Fibroblast of skin of right quadriceps (primary cell): ENCODE measurements at places on chromosomes 3 and 15.

GRCh38 chr3:164351131-164351530 is 727.2 kb downstream of the SI start:
- peak; percentile 21 for DNase-seq

DNA sequence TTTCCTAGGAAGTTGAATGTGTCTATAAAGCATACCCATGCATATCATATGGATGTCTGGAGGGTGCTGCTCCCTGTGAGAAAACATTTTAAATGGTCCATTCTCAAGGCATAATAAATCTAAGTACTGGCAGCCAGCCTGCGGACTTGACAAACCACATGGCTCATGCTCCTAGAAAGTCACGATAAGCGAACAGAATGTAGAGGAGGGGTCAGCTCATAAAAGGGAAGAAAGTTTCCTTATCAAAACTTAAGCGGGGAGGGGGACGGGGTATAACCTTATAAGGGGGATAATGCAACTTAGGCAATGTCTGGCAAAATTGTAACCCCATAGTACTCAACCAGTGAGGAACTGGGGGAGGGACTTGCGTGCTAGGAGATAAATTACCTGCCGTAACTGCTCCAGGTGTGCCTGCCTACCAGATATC is 159.8 kb upstream of the LMCD1 start:
- peak; percentile 66 for DNase-seq

- DNase-seq: peak; percentile 22
These were observed 422.2 kb downstream of the TBC1D5 start for GRCh38 chr3:17320266-17320665.

- no peak for DNase-seq
These were observed 518.7 kb upstream of the SUCLG2 start for GRCh38 chr3:68173012-68173634.

DNA sequence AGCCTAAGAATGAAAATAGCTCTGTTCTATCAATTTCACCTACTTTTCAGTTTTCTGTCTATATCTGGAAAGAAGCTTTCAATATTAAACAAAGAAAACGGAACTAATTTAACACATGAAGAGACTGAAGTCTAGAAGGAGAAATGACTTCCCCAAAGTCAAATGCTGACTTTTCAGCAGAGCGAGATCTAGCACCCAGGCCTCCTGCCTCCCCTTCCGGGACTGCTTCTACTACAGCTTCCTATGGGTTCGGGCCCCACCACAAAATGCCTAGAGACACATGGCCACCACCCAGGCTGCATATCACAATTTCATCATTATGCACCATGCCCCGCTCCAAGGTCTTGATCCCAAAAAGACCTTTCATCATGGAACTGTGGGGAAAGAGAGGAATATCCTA is 104.5 kb downstream of the SST start:
- DNase-seq: no peak

DNA sequence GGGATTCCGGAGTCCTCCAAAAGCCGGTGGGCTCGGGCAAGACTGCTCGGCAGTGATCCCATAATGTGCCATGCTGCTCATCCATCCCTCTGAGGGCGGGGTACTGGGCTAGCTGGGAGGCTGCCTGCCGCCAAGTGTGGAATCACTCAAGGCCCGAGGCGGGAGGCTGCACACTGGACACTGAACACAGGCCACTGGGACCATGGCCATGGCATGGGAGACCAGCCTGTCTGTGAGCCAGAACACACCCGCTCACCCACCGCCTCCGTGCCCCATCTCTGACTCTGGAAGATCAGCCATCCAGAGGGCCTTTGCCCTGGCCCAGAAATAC is 1.4 kb downstream of the C3orf22 start:
- no peak for DNase-seq

DNA sequence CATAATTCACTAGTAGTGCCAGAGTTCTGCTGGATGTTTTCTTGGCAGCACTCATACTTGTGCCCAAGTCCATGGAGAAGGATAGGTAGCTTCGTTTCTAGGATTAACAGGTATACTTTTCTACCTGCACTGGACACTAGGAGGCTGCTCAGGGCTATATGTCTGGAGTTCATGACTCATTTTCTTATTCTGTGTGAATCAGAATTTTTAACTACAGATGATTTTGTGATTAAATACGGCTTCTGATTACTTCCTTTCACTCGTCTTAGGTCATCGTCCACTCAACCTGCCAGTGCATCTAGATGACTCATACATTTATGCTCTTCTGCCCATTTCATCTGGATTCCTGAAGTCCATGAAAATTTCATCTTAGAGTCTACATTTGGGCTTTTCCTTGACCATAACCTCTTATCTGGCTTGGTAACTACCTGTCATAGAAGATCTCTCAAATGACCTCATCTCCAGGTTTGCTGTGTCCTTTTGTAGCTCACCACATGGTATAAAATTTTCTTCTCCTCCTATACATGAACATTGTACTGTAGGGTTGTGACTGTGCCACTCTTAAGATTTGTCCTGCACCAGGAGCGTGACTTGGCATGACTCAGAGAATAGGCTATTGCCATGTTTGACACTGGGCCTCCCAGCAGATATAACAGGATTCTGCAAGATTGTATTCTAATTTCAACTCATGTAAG is 66.7 kb upstream of the GCSAM start:
- DNase-seq: no peak

DNA sequence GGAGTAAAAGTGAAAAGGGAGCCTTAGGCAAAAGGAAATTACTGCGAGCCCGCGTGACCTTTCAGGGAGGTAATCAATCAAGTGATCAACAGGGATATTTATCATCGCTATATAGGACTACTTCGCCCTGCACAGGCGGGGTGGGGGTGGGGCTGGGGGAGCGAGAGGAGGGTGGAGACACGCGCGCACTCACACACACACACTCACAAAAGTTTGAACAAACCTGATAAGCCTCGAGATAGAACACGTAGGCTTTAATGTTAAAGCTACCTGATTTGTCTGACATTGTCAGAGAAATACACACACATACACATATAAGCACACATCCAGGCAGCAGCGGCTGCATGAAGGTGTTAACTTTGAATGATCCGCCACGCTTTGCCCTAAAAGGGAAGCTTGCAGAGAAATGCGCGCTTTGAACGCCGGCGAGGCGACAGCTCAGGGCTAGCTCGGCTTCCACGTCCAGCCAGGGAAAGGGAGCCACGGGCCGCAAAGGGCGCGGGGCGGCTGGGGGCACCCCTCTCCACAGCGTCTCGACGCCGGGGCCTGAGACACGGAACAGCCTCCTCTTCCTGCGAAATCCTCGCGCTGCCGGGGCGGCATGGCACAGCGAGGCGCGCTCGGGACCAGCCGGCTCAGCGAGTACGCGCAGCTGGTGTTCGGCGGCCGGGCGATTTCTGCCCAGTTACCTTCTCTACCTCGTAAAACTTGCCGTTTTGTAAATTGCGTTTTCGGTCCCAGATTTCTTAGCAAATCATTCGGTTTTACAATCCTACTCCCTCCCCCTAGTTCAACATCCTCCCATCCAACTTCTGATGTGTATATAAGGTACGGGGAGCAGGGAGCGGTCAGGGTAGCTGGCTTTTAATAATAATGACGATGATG is 4.8 kb upstream of the MECOM start:
- no peak for DNase-seq

GRCh38 chr3:42707620-42708355 is 5.2 kb upstream of the HHATL start:
- no peak for DNase-seq

DNA sequence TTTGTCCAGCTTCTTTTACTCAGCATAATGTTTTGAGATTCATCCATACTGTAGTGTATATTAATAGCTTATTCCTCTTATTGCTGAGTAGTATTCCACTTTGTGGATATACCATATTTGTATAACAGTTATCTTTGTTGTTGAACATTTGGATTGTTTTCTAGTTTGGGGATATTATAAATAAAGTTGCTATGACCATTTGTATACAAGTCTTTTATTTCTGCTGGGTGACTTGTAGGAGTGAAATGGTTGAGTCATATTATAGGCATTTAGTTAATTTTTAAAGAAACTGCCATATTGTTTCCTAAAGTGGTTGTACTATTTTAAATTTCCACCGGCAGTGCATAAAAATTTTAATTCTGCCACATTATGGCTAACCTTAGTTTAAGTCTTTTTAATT is 53.4 kb downstream of the RPL39L start:
- DNase-seq: no peak

DNA sequence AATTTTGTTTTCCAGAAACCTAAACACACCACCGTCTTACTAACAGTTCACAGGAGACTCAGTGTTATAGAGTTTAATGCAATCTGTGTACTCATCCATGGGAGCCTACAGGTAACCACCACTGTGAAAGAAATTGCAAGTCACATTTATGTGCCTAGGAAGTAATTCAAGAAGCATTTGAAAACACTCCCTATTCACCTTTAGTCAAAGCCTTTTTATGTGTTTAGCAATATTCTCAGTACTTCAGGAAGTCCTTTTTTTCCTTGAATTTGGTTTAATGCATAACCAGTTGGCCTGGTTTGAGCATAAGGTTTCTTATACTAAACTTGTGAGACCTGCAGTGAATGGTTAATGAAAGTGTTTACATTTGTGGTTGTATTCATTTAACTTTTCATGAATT is 346.1 kb downstream of the CHST2 start:
- DNase-seq: no peak

DNA sequence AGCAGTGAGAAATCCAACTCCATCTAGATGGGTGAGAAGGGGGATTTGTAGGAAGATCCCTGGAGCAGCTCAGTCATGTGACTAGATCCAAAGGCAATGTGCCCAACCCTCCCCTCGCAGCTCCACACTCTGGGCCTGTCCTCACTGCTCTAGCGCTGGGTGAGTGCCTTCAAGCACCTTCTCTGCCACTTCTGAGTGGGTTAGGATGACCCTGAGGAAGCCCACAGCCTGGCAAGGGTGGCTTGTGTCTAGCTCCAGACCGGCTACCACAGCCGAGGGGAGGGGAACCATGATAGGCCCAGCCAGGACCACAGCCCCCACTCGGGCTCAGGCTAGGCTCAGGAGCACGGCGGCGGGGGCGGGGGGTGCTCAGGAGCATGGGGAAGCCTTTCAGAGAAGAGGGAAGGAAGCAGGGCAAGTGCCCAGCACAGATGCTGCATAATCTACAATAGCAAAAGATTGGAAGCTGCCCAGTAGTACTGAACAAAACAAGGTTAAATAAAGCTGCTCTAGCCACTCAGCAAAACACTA is 1.7 kb downstream of the SPATA12 start:
- DNase-seq: no peak

- no peak for DNase-seq
These were observed 5.6 kb downstream of the CPB1 start for GRCh38 chr3:148833223-148833622.

DNA sequence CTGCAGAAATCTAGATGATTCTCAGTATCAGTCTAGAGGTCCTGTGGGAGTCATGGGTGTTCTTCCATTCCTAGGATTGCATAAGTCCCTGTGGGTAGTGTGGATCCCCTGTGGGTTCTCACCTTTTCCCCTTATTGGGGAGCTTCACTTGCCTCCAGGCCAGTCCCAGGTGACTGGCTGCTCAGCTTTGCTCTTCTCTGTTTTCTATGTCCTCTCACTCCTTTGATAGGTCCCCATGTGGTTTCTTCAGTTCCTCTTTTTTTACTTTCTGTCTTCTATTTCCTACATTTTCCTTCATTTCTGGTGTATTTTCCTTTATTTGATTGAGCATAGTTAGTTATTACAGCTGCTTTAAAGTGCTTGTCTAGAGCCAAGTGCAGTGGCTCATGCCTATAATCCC is 10.9 kb downstream of the TEX55 start:
- no peak for DNase-seq

DNA sequence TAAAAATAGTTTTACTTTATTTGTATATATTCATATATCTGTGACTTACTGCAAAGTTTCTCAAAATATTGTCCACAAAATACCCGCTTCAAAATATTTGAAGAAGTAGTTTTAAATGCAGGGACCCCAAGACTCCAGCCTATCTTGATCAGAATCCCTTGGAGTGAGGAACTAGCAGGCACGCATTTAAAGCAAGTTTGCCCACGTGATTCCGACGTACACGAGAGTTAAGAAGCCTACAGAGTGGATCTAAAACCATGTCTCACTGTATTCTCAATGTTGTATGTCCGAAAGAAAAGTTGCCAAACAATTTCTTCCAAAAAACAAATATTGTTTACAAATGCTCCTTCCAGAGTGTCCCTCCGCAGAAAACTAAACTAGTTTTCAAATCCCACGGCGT is 1.7 kb downstream of the GABRB3 start:
- no peak for DNase-seq

GRCh38 chr3:48612309-48612708 is 2.9 kb upstream of the UQCRC1 start:
- DNase-seq: no peak

- peak; percentile 16 for DNase-seq
These were observed 94.7 kb downstream of the IL5RA start for GRCh38 chr3:3015185-3016089.

DNA sequence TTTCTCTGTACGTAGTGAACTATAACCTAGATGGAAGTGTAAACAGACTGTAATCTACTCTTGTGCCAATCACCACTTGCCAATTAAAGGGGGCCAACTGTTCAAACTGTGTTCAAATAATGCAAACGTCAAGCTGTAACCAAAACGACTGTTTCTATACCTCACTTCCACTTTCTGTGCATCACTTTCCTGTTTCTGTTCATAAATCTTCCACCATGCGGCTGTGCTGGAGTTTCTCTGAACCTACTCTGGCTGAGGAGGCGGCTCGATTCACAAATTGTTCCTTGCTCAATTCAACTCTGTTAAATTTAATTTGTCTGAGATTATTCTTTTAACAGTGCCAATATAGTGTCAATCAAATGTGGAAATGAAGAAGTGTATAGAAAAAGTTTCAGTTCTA is 206.7 kb upstream of the TBC1D5 start:
- DNase-seq: no peak

GRCh38 chr15:79372428-79372827 is 59.7 kb upstream of the MINAR1 start:
- no peak for DNase-seq

DNA sequence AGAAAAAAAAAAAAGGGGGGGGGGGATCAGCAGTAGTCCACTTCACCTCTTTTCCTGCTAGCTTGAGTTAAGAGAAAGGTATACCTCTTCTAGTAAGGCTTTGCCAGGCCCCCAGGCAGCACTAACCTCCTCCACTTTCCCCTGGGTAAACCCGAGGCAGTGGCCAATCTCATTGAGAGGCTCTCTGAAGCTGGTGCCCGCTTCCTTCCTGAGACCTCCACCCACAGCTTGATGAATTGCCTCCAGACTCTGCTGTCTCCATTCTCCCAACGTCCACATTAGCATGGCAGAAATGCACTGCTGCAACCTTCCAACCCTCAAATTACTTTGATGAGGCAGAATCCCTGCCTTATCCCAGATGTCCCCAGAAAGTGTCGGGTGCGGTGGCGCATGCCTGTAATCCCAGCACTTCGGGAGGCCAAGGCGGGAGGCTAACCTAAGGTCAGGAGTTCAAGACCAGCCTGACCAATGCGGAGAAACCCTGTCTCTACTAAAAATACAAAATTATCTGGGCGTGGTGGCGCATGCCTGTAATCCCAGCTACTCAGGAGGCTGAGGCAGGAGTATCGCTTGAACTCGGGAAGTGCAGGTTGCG is 15.3 kb downstream of the RLBP1 start:
- no peak for DNase-seq
